ENCODE measurements at places on chromosomes 1 and 21. TPM values are rescaled to one million over a fixed set of nuclear protein-coding genes. Genes with fewer than 3 reads are reported as not detected.
A peak's percentile ranks its signal among the peaks of the same experiment; 100 is the strongest.

The CSRP1 gene
- 16.1 TPM for total RNA-seq

The EFNA1 gene
- 5.1 TPM for total RNA-seq

The CLDN17 gene
- total RNA-seq: not detected

The BTBD19 gene
- total RNA-seq: 5.3 TPM

The FCRL6 gene
- total RNA-seq: not detected

The GOLT1A gene
- total RNA-seq: 1.6 TPM

The C4BPB gene
- total RNA-seq: not detected

The PALMD gene
- total RNA-seq: 0.26 TPM

The ADGRL2 gene
- 76.4 TPM for total RNA-seq

The CHAF1B gene
- 7.1 TPM for total RNA-seq

The CNN3 gene
- total RNA-seq: 323 TPM

DNA sequence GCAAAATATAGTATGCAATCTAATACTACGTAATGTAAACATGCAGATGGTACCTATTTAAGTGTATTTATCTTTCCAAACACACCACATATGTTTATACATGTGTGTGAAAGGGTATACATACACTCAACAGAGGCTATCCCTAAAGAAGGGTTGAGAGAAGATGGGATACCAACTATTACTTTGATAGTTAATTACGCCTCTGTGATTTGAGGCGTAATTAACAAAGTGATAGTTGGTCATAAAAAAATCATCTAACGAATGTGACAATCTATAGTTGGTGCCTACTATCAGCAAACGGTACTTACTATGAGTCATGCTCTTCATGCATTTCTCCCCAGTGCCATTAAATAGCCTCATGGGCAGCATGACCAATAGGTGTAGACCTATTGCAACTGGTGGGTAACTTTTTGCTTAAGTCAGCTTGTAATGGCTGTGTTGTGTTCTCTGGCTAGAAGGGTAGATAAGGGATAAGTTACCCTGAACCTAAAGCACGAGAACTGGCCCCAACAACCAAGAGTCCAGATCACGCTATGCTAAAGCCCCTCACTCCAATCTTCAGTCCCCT lies 15.3 kb downstream of the RCAN1 start:
- DNase-seq: no peak

DNA sequence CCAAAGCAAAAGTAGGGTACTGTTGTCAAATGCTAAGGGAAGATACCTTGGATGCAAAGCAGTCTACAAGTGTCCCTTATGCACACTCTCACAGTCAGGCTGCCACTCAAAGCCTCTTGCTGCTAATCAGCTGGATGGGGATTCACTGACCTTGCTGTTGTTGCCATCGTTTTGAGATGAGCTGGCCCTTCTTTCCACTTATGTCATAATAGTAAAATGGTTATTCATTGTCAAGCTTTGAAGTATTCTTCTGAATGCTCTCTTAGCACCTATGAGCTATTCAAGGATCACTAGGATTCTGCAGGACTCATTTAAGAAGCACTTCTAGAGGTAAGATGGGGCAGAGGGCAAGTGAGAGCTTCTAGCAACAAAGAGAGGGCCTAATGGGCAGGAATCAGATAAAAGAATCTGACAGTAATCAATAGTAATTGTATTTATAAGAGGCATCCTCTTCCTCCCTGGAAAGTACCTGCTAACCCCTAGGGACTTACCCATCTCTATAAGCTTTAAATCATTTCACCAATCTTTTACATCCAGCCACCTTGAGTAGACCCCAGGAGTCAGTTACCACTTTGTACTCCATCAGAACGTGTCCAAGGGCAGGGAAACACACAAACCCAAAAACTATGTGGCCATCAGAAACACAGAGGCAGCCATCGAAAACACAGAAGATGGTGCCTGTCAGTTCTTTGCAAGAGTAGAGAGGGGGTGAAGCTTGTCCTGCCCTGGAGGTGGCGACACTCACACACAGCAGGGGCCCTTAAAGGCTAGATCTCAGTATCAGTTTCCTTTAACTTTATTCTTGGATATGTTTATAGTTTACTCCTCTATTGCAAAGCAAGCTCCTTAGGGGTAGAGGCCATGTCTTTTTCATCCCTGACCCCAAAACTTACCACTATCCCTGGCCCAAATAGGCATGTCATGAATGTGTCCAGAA lies 103.7 kb upstream of the NFIA start:
- peak; percentile 60 for DNase-seq

DNA sequence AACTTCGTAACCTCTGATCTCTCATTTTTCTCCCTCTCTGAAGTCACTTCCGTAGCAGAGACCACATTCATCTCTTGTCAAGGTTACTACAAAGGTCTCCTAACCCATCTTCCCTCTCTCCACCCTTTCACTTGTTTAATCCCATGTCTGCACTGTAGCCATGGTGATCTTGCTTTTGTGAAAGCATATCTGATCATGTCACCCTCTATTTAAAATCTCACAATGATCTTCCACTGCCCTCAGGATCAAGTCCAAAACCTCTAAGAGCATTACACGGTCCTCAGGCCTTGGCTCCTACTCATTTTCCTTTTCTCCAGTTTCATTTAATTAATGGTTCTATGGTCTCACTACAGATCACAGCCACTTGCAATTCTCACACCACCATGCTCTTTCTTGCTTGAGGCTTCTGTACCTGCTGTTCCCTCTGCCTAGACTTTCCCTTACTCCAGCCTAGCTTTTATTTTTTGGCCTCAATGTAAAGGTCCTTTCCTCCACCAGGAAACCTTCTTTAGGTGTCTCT lies 12.1 kb downstream of the ARHGEF11 start:
- DNase-seq: no peak

GRCh38 chr1:104825401-104825800 lies 1075.7 kb downstream of the AMY1C start:
- no peak for DNase-seq

DNA sequence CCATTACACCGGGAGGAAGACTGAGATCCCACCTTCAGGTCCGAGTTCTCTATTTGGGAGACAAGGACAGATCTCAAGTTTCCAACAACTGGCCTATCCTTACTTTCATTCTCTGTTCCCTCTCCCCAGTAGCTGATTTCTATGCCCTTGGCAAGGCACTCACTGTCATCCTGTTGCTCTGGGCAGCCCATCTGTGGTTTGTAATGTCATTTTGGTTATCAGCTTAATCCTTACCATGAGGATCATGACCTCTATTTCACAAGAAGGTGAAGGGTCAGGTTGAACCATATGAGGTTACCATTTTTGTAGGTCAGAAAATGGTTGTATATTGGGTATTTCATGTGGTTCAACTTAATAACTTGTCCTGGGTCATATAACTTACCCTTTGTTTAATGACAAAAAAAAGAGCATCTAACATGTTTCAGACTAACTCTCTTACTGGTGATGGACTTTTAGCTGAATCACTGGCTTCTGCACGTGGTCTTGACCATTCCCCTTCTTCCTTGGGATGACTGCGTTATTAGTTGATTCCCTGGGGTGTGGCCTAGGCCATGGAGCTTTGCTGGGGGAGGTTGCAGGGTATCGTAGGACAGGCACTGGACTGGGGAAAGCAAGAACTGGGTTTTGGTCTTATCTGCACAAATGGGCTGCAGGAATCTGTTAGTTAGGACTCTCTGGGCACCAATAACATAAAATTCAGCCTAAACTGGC lies 120.2 kb downstream of the ACTL8 start:
- peak; percentile 38 for DNase-seq

DNA sequence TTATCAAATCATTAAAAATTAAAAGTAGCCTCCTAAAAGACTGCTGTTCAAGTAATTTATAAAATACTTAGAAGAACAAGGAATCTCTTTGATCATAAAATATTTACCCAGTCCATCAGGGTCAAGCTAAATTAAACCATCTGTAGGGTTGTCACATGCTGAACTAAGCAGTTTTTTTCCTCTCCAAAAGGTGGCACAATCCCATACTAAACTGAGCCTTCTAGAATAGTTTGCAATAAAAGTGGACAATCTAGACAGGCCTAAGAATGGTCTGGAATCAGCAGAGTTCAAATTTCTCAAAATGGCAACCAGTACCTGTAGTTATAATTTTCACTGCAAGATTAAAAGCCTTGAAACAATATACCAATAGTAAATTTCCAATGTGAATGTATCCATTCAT lies 194.8 kb downstream of the EIF4G3 start:
- no peak for DNase-seq

DNA sequence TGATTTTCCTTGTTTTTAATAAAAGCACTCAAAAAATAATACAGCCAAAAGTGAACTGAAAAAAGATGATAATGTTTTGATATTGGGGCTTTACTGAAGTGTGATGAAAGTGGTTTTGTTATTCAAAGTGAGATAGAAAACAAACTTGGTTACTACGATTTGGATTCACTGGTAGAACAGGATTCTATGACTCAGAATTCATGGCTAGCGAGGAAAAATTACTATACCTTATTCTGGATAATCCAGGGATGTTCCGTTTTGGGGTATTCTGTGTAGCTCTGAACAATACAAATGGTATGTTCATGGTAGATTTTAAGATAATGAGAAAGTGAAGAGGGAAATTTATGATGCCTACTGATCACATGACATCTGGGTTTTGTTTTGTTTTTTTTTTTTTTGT lies 117.7 kb downstream of the NRDC start:
- DNase-seq: no peak

DNA sequence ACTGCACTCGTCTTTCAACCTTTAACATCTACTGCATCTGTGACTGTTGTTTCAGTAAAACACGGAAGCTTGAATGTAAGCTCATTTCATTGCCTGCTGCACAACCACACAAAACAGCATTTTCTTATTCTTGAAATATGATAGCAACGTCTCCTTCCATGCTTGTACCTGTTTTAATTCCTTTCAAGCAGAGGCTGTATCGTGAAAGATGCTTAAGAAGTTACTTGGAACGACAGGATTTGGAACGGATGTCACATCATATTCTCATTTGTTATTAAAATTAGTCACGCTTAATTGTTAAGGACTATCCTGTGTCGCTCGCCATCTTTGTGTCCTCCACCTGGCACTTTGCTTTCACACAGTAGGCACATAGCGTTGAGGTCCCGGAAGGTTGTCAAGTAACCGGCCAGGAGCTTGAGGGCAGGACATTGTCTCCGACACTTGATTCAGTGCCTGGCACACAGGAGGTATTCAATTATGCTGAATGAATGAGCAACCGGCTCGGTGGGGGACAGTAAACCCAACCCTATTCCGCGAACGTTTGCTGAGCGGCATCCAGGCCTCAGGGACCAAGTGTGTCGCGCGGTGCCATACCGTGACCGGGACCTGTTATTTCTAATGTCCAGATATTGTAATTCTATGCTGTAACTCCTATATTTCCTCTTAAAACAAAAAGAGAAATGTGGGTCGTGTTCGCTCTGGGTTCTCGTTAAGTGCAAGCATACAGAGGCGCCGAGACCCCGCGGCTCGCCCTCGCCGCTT lies 499 bp upstream of the SH3GLB1 start:
- peak; percentile 83 for DNase-seq

- no peak for DNase-seq
Observed at GRCh38 chr1:215636258-215636965, 69.3 kb downstream of the KCTD3 start.

DNA sequence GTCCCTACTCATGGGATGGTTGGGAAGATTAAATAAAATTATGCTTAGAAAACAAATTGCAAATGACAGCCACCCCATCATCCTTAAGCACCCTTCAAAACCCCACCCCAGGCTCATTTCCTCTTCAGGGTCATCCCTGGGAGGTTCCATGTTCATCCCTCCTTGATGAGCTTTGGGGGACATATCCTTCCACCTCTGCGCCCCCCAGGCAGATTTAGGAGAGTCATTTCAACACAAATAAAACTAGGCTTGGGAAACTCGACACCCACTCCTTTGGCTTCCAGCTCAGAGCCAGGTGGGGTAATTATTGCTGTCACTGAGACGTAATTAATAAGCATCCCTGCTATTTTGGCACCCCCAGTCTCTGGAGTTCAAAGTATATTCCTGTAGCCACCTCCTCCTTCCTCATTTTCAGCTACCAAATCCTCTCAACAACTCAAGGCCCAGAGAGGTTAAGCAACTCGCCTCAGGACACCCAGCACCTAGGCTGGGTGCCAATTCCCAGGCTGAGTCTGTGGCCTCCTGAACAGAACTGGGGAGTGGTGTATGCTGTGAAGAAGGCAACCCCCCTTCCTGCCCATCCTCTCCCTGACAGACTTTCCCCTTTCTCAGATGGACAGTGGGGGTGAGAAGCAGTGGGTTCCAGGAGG lies 595 bp downstream of the CRYBG2 start:
- no peak for DNase-seq

DNA sequence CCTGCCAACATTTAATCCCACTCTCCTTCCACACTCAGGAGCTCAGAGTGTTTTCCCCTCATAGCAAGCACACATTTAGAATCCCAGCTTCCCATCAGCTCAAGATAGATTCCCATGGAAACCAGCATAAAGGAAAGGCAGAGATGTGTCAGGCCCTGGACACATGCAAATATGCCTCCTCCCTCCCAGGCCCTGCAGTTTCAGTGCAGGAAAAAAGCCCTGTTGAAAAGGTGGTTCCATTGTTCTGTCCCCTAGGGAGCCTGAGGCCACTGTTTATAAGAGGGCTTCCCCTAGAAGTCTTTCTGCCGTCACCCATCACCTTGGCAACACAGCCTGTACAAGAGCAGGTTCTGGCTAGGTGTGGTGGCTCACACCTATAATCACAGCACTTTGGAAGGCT lies 3.6 kb downstream of the CACNA1S start:
- DNase-seq: peak; percentile 69

GRCh38 chr1:213176341-213176740 lies 125.3 kb downstream of the RPS6KC1 start:
- DNase-seq: no peak

GRCh38 chr1:14345946-14346550 lies 252.4 kb upstream of the KAZN start:
- peak; percentile 83 for DNase-seq

- DNase-seq: no peak
Observed at GRCh38 chr1:192860478-192861185, 51.8 kb downstream of the RGS2 start.

GRCh38 chr1:163933437-163933836 lies 611.7 kb downstream of the NUF2 start:
- DNase-seq: no peak

GRCh38 chr1:204726478-204726877 lies 40.9 kb upstream of the LRRN2 start:
- no peak for DNase-seq

GRCh38 chr1:230278376-230278775 lies 147.8 kb downstream of the PGBD5 start:
- no peak for DNase-seq

DNA sequence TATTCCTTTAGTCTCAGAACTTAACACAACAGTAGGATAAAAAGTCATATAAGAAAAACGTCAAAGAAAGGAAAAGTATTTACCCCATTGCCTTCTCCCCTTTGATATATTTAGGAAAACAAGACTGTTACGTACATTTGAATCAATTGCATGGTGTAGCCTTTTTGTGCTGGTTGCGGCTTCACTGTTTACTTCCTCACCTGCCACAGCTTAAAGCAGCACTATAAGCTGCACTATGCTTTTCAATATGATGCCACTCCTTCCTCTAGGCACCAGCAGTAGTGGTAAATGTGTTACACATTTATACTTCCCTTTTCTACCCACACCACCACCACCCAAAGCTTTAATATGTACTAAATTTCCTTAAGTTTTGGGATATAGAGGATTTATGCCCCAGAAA lies 111.1 kb downstream of the ATP1B1 start:
- DNase-seq: no peak

GRCh38 chr1:27832762-27833161 lies 2.2 kb downstream of the PPP1R8 start:
- DNase-seq: no peak

- DNase-seq: no peak
Observed at GRCh38 chr1:234731569-234732085, 121.6 kb upstream of the IRF2BP2 start.

GRCh38 chr1:27166351-27166802 lies 11.5 kb upstream of the SLC9A1 start:
- no peak for DNase-seq

Data from endodermal cell (in vitro differentiated cells).